ENCODE measurements at places on chromosomes 7 and 10.

DNA sequence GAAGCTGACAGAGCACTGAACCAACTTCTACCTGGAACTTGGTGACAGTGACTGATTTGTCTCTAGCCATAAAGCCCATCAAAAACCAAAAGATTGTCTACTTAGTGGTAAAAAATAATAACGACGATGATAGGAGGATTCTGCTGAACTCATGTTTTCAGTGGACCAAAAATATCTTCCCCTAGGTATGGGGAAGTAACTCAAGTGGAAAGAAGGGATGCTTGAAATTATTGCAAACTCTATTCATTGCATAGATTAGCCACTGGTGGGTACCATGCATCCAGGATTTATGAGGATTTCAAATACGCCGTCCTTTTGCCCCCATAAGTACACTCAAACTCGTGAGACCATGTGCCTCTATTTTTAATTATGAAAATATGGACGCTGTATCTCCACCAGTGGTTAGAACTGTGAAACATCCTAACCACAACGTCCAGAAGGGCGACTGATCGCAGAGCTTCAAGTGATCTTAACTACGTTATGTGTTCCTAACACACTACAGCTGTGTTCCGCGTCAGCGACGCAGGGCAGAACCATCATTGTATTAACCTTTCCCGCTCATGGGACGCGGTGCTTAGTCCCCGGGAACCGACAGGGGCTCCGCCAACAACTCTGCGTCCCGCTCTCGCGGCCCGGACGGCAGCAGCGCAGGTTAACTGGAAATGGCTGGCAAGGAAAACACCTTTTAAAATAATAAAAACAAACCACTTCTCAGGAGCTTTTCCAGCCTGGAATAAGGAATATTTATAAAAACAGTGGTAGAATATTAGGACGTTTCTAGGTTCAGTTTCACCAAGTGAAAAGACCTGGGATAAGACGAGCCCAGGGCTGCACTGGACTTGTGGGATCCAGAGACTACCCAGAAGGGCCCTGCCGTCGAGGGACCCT is 776 bp downstream of the PEX1 start:
- peak; percentile 20 for DNase-seq

DNA sequence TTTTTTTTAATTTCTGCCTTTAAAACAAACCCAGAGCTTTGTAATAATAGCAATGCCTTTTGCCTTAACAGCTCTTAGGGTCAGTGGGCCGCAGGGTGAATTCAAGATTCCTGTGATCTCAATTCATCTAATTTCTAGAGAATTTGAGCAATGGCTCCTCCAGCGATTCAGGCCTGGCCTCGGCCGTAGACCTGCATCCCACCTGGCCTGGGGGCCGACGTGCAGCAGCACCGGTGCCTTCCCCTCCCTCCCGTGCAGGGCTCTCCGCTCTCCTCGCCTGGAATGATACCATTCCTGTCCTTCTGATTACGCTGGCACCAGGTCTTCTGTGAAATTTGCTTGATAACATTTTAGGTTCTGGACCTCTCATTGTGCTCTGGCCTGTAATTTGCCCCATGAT is 172.5 kb downstream of the ADARB2 start:
- no peak for DNase-seq

DNA sequence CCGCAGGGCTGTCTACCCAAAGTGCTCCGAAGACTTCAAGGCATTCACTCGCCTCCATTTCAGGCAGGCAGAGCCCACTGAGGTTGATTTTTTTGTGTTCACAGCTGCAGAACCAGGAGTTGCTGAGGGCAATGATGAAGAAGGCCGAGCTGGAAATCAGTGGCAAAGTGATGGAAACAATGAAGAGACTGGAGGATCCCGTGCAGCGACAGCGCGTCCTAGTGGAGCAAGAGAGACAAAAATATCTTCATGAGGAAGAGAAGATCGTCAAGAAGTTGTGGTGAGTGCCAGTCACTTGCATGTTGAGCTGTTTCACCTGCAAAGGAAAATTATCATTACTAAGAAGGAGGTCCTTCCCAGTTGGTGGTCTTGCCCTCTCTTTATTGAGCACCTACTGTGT is 210.5 kb downstream of the ARHGAP21 start:
- DNase-seq: no peak

DNA sequence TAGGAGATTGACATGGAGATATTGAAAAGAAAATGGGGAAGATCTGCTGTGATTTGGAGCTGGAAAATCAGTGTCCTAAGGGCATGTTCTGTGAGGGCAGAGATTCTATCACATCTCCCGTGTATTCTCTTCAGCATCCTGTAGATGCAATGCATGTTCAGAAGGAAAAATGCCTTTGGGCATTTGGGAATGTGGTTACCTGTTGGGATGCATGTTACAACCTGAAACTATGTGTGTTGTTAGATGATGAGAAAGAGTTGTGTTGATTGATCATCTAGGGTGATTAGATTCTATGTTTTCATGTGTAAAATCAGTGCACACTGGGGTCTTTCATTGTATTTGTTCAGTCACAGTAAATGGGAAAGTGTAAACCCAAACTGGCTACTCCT is 14.7 kb downstream of the CUZD1 start:
- no peak for DNase-seq

- no peak for DNase-seq
Measured at GRCh38 chr7:48337012-48337621, 165.9 kb downstream of the ABCA13 start.

DNA sequence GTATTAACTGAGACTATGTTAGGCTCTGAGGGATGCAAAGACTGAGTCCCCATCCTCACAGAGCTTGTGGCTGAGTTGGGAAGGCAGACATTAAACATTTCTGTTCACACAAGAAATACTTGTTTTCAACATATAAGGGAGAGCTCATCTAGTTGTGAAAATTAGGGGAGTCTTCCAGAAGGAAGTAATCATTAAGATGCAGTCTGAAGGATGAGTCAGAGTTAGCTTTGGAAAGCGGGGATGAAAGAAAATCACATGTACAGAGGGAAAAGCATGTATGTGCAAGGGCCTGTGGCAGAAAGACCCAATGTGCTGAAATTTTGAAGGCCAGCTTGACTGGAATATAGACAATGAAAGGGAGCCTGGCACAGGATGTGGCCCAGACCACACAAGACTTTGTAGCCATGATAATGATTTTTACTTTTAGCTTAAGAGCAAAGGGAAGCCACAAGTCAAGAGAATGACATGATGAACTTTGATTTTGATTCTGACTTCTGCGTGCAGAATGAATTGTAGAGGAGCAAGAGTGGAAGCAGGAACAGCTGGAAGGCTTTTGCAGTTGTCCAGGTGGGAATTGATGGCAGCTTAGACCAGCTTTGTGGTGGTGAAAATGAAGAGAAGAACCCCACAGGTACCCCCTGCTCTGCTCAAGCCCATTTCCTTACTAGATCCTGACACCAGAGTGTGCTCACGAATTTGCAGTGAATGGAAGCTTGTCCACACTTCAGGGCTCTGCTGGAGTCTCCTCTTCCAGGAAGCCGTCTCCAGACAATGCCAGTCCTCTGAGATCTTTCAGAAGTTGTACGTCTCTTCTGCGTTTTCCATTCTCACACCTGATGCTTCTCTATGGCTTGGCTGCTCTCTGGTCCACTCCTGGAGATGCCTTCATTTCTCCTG is 115.6 kb downstream of the ATXN7L1 start:
- no peak for DNase-seq

GRCh38 chr7:50317697-50318669 is 13.5 kb downstream of the IKZF1 start:
- no peak for DNase-seq

- no peak for DNase-seq
Measured at GRCh38 chr10:31770307-31770902, 158.2 kb downstream of the ARHGAP12 start.

DNA sequence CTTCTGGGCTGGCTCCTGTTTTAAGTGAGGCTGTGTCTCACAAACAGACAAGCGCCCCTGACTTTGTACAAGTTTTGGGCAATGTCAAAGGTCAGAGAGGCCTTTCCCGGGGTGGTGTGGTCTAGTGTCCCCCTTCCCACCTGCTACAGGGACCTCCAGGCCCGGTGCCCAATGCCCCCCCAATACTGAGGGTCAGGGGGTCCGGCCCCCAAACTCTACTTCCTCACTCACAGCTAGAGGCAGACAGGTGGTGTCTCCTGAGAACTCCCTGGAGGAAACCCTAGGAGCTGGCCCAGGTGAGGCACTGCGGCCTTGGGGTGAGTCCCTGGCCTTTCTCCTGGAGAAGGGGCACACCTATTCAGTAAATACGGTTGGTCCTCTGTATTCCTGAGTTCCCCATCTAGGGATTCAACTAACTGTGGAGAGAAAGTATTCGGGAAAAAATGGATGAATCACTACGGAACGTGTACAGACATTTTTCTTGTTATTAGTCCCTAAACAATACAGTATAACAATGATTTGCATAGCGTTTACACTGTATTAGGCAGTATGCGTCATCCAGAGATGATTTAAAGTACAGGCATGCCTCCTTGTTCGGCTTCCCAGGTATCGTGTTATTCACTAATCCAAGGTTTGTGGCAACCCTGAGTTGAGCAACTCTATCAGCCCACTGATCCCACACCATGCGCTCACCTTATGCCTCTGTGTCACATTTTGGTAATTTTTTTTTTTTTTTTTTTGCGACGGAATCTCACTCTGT is 308.1 kb downstream of the WDR37 start:
- no peak for DNase-seq

DNA sequence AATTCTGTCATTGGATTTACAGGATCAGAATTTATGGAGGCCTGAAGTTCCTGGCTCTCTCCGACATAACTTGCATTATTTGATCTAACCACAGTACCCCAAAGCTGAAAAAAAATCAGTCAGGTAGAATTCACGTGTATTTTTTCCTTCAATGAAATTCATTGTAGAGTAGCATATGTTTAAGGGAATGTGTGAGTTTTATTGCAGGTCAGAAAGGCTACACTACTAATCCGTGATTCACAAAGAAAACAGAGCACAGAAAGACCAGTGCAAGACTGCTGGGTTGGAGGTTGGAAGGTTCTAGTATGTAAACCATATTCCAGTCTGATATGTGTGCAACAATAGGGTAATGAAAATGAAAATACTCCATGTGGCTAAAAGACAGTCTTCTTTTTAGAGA is 247.0 kb upstream of the FERD3L start:
- DNase-seq: no peak

- DNase-seq: no peak
Measured at GRCh38 chr7:876972-877311, 588 bp downstream of the GET4 start.

- no peak for DNase-seq
Measured at GRCh38 chr7:2120251-2120660, 112.5 kb downstream of the MAD1L1 start.

DNA sequence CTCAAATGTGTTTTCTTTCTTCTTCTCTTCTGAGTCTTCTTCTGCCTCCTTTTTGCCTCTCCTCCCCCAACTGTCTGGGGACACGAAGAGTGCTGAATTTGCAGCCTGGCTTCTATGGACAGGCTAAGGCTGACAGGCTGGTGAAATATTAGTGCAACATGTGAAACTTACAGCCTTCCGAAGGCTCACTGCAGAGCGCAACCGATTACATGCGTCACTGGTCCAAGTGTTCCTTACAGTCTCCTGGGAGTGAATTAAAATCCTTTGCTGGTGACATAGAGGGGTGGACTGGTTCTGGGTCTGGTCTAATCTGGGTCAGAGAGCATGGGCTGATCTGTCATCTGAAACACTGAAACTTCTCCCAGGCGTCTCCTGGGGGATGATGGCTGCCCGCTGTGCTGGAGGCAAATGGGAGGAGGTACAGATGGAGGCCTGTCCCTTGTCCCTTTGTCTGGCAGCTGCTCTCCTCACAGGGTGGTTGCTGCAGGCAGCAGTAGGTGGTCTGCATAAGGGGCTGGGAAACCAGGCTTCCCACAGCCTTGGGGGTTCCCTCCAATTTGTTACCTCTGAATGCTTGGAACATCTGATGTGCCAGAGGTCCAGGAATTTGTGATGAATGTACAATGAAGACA is 143.8 kb upstream of the BMPER start:
- DNase-seq: no peak

DNA sequence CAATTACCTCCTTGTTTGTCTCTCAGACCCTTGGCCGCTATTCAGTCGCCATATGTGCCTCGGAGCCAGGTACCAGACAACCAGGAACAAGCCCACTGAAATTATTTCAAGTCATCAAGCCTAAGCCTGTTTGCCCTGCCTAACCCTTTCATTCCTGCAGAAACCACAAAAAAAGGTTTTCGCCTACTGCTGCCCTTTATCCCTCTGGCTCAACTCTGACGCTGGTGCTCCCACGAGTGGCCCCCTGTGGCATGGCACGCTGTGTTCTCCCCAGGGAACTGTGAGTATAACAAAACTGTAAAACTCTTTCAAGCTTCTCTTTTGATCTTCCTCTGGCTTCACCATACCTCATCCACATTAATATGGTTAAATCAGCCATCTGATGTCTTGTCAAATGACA is 215.7 kb upstream of the CDC14C start:
- DNase-seq: no peak

GRCh38 chr10:28822719-28823464 is 145.6 kb downstream of the BAMBI start:
- DNase-seq: no peak

DNA sequence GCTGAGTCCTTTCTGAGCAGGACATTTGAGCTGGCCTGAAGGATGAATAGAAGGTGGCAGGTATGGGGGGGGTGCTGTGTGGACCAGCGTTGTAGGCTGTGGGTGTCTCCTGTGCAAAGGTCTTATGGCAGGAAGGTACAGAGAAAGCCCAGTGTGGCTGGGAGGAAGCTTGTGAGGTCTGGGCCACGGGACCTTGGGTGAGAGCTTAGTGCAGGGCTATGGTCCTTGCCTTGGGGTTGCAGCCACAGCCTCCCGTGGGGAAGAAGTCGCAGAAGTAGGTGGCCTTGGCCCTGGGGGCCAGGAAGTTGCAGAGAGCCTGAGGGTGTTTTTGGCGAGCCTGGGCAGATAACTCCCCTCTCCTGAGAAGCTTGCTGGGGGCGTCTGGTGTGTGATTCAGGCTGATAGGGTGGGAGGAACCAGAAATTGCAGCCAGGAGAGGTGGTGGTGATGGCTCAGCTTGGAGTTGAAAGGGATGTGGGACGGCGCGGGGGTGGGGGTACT is 172.0 kb upstream of the TNRC18 start:
- DNase-seq: peak; percentile 60

DNA sequence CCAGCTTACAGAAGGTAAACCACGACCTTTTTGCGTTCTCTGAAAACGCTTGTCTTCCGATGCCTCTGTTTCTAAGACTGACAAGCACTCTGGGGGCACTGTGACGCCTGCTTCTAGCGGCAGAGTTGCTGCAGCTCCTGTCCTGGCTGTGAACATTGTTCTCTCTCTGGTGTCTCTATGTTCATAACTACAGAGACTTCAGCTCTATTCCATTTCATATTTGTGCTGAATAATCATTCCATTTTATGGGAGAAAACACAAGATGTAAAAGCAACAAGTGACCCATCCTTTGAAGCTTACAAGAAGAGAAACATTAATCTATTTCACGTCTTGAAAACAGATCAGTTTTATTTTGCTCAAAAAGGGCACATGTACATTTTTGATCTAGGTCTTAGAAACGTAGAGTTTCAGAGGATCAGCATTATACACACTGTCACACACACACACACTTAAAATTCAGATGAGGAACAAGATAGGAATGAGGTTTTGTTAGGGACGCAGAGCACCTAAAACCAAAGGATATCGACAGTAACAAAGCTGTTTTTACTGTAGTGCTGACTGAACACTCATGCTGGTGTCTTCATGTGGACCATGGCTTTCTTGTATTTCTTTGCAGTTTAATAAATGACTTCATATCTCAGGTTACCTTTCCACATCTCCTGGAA is 3.0 kb downstream of the IKZF1 start:
- no peak for DNase-seq

All from occipital lobe (tissue), 3 donors.